ENCODE measurements at places on chromosomes 7 and 10.
A peak's percentile ranks its signal among the peaks of the same experiment; 100 is the strongest.

GRCh38 chr7:28029051-28029450 is 151.5 kb downstream of the JAZF1 start:
- no peak for DNase-seq

GRCh38 chr10:89283025-89283935 is 18.6 kb upstream of the IFIT2 start:
- no peak for DNase-seq

- DNase-seq, result no peak
These were observed 70.4 kb upstream of the AOAH start for GRCh38 chr7:36794689-36795088.

GRCh38 chr7:37108615-37109014 is 340.0 kb downstream of the ELMO1 start:
- no peak for DNase-seq

DNA sequence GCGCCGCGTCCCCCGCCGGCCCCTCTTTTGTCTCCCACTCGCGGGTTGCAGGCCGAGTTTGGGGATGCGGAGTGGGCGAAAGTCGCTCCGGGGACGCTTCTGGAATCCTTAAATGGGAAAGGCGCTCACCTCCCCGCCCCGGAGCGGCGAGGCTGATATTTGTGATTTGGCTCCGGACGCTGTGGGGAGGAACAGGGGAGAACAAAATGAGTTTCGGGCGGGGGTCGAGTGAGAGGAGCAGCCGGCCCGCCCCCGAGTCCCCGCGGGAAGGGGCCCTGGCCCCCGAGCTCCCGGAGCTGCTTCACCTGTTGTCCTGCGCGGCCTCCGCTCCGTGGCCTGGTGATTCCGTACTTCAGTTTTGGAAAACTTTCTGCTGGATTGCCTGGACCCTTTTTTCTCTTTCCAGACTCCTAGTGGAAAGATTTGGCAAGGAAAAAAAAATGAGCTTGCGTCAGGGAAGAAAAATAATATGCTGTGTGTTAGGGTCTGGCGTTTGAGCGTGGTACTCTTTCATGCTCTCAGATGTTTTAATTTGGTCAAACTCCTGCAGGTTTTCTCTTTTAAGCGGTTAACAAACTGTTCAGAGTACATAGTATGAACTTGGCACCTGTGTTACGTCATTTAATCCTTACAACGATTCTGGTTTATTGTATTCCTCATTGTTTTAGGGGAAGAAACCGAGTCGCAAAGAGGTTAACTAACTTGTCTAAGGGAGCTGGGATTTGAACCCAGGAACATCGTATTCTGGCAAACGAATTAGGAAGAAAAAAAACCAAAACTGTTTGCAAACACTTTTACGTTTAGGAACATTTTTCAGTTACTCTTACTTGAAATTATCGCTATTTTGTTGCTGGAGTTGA is 924 bp downstream of the BMPR1A start:
- peak; percentile 76 for DNase-seq

DNA sequence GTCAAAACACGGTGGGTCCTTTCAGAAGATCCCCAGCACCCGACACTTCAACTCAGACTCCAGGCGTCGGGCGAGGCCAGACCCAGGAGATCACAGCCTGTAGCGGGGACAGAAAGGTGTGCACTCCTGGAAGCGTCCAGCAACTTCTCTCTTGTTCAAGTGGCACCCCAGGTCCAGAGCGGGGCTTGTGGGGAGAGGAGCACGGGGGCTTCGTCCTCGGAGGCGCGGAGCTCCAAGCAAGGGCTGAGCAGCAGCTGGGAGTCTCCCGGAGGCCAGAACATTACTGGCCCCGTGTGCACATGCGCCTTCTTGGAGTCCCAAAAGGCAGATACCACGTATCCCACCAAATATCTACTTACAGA is 54.9 kb downstream of the ZRANB1 start:
- DNase-seq, result peak; percentile 53

DNA sequence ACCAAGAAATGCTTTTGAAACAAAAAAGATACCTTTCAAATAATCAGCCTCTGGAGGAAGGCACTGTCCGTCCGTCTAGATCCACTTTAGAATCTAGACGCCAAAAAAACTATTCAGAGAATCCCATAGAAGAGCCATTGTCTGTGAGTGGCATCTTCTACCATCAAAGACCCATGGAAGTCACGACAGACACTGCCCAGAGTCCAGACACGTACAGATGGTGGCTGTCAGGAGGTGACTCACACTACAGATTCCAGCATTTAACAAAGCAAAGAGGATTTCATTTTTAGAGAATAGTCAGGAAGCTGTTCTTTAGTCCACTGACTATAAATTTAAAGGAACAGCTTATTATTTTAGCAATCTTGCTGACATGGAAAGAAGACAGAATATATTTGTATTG is 11.7 kb downstream of the C1QL3 start:
- DNase-seq, result no peak

DNA sequence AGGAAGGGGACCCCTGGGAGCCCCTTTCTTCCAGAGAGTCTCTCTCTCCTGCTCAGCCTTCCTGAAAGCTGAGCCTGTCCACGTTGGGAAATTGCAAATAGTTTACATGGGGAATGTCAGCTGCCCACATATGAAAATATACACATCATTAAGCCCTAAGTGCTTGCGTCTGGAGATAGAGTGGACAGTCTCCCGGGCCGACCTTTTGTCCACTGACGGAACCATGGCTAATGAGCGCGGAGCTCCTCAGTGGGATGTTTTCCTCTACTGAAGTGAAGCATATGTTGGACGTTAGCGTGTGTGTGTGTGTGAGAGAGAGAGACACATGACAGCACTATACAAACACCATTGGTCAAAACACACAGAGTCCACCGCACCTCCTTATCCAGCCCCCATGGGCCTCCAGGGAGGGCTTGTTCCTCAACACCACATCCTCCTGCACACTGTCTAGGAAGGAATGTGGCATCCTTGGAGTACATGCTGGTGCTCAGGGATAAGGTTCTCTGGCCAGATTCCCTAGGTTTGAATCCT is 128.4 kb downstream of the RGS10 start:
- no peak for DNase-seq

- no peak for DNase-seq
These were observed 883.5 kb downstream of the SORCS1 start for GRCh38 chr10:106280896-106281460.

DNA sequence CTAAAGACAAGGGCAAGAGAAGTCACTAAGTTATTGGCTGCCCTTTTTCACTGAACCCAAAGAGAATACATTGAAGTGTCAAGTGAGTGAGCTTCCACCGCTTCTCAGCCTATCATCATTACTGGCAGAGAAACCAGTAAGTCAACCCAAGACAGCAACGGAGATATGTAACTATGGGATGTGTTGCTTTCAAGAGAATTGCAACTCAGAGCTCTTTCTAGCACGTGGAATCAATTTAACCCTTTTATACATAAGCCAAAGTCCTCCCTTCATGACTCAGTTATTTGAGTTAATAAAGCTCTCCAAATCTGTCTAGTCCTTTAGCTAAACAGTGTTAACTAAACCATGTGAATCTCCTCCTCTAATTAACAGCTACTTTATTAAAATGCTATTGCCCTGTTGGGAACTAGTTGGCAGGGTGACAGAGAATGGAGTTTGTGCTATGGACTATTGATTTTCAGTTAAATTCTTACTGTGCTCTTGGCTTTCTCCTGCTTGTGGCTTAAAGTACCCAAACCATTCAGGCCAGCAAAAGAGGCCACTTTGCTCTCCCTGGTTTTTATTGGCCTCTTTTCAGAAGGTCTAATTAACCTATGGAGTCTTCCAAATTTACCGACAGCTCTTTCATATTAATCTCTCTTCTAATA is 287.7 kb downstream of the NRG3 start:
- DNase-seq, result no peak

GRCh38 chr10:3660753-3661152 is 124.3 kb downstream of the KLF6 start:
- no peak for DNase-seq

- DNase-seq, result no peak
These were observed 119.3 kb upstream of the SEC61G start for GRCh38 chr7:54878339-54878738.

DNA sequence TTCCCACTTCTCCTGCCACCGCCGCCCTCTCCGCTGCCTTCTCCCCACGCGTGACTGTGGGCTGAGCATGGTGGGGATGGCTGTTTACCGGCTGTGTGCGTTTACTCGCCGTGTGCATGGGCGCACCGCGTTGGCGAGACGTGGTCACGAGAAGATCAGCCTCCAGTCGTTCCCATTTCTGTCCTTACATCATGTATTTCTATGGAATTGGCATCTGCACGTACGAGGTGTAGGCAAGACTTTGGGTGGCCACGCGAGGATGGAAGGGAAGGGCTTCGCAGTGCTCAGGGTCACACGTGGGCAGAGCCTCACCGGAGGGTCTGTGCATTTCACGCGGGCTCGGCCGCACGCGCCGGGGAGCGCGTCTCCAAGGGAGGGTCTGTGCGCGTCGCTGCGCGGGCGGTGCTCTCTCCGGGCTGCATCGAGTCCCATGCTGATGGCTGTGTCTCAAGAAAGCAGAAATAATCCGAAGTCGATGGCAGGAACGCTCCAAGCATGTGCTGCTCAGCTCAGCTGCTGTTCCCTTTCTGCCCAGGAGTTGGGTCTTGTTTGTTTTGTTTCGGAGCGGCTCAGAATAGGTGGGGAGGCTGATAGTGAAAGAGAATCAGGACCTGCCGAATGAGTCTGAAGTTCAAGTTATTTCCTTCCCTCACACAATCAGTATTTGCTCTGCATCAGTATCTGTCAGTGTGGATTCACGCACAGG is 973 bp downstream of the CAMK1D start:
- DNase-seq, result no peak

- DNase-seq, result no peak
These were observed 2.5 kb upstream of the BTRC start for GRCh38 chr10:101351477-101351876.

GRCh38 chr10:71779641-71780040 is 6.3 kb upstream of the VSIR start:
- no peak for DNase-seq

GRCh38 chr7:20713792-20714191 is 72.9 kb downstream of the SP8 start:
- no peak for DNase-seq

- no peak for DNase-seq
These were observed 98.9 kb upstream of the ARHGAP21 start for GRCh38 chr10:24822590-24822989.

DNA sequence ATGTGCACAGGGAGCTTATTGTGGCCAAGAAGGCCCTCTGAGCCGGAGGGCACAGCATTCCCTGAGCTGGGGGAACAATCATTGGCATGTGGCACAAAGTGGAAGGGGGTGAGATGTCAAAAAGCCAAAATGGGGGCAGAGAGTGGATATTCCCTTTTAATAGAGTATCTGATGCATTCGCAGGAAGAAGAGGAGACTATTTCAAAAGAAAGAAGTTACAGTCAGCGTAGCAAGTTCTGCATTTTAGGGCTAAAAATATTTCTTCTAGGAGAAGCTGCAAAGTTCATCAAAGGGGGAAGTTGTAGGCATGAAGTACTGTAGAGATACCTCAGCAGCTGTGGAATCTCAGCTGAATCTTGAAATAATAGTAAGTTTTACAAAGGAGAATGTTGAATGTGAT is 136.0 kb upstream of the WDR11 start:
- DNase-seq, result no peak

- DNase-seq, result no peak
These were observed 41.9 kb upstream of the PSMG3 start for GRCh38 chr7:1611708-1612241.

DNA sequence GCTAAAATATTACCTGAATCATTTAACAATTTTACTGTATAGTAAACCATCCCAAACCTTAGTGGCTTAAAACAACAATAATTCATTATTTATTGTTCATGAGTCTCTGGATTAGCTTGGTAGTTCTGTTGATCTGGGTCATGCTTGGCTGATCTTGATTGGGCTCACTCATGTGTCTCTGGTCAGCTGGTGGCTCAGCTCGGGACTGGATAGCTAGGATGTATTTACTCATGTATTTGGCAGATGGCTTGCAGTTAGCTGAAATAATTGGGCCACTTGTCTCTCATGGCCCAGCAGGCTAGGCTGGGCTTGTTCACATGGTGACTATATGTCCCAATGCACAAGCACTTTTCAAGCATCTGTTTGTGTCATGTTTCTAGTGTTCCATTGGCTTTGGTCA is 262.8 kb downstream of the BBS9 start:
- no peak for DNase-seq

- DNase-seq, result no peak
These were observed 30.5 kb downstream of the FZD1 start for GRCh38 chr7:91294639-91295220.

- no peak for DNase-seq
These were observed 631.9 kb upstream of the FOXK1 start for GRCh38 chr7:4050126-4050660.

- no peak for DNase-seq
These were observed 4.1 kb downstream of the ZNF282 start for GRCh38 chr7:149199234-149199995.

GRCh38 chr7:69674701-69675182 is 76.5 kb downstream of the AUTS2 start:
- DNase-seq, result no peak

GRCh38 chr10:123027861-123028260 is 19.1 kb downstream of the ACADSB start:
- no peak for DNase-seq

- no peak for DNase-seq
These were observed 66.0 kb upstream of the CELF2 start for GRCh38 chr10:10951675-10952074.

DNA sequence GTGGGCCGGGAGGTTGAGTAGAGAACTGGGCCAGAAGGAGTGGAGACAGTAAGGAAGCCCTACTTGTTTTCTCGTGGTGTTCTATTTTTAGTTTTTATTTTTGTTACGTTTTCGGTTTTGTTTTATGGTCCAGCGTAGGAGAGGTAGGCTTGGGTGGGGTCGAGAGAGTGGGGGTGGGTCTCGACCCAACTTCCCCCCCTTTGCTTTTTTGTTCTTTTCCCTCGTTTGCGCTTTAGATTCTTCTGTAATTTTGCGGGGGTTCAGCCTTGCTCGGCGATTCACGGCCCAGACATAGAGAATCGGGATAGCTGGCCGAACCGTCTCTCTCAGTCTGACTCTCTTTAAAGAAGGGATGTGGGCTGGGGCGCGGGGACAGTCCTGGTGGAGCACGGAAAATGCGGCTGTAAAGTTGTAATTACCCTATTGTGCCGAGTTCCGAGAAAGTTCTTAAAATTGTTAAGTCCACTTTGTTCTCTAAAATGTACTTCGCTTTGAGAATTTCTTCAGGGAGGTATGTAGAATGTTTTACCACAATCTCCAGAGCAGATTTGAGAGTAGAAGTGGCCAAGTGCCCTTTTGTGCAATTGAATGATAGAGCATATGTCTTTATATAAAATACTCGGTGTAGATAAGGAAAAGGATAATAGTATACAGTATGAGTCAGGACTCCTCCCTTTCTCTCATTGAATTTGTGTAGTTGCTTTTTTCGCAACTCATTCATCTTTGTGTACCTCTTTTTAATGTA is 816 bp downstream of the DMTF1 start:
- DNase-seq, result no peak
